RKO (cell line): ENCODE measurements at places on chromosomes 6 and 20.

DNA sequence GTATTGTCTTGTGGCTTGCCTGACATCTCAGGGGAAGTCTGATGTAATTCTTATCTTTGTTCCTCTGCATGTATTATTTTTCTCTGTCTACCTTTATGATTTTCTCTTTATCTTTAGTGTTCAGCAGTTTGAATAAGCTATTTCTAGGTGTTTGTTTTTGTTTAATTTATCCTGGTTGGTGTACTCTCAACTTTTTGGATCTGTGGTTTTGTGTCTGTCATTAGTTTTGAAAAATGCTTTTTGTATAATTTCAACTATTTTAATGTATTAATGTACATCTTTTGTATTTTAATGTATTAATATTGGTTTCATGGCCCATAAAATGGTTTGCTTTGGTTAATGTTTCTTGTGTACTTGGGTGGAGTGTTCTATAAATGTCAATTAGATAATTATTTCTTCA is 15.9 kb upstream of the APCDD1L start:
- DNase-seq: no peak

- peak; percentile 91 for DNase-seq
These were observed 18.4 kb upstream of the MMP24 start for GRCh38 chr20:35207950-35208611.

DNA sequence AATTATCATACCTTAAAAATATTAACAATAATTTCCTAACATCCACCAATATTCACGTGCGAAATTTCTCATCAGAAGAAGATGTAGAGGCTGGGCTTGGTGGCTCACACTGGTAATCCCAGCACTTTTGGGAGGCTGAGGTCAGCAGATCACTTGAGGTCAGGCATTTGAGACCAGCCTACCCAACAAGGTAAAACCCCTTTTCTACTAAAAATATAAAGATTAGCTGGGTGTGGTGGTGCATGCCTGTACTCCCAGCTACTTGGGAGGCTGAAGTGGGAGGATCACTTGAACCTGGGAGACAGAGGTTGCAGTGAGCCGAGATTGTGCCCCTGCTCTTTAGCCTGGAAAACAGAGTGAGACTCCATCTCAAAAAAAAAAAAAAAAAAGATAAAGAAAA is 36.1 kb upstream of the JAG1 start:
- DNase-seq: no peak

GRCh38 chr20:10170261-10170660 is 48.4 kb upstream of the SNAP25 start:
- DNase-seq: no peak

DNA sequence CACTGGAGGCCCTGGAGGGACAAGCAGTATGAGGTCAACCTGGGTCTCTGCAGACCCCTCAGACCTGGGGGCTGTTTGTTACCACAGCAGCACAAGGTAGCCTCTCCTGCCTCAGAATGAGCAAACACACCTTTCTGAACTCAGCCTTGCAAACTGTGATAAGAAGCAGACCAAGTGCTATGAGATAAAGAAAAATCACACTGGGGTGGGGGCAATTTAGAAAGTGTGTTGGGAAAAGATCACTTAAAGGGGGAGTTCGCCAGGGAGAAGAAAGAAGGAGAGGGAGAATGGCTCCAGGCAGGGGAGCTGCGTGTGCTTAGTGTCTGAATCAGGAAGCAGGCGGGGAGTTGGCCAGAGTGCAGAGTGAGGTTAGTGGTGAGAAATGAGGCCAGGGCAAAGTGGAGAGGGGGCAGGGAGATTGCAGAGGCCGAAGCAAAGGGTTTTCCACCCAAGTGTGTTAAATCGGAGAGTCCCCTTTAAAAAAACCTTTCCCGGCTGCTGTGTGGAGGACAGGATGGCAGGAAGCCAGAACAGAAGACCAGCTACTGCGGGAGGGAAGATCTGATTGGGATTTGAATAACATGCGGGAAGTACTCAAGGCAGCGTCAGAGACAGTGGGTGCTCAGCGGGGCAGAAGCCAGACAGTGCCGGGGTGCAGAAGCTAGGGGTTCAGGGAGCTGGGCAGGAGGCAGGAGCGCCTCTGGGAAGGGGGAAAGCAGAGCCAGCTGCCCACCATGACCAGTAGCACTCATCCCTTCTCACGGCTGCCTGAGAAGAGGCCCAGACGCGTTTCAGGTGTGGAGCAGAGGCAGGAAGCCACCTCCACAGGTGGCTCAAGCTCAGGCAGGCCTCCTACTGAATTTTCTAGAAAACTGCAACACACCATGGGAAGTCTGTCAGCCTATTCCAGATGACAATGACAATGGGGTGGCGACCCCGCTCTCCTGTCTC is 9.0 kb downstream of the ADA start:
- no peak for DNase-seq

- peak; percentile 56 for DNase-seq
These were observed 43.4 kb upstream of the ESR1 start for GRCh38 chr6:151763938-151764680.

GRCh38 chr6:16103722-16104121 is 25.2 kb upstream of the MYLIP start:
- DNase-seq: no peak

DNA sequence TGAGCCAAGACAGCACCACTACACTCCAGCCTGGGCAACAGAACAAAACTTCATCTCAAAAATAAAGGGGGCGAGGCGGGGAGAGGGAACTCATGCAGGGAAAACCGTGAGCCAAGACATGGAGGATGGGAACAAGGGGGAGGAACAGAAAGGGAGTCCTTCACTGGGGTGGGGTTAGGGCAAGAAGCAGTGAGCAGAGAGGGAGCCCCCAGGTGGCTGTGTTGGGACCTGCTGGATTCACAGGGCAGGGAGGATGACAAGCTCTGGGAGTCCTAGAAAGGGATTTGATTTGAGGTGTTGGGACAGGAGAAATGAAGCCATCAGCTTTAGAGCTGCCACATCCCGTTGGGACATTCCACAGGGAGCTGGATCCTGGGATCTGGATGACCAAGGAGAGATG is 90.6 kb upstream of the TOP1 start:
- no peak for DNase-seq

- no peak for DNase-seq
These were observed 194.0 kb downstream of the TRIM27 start for GRCh38 chr6:28729501-28730402.

DNA sequence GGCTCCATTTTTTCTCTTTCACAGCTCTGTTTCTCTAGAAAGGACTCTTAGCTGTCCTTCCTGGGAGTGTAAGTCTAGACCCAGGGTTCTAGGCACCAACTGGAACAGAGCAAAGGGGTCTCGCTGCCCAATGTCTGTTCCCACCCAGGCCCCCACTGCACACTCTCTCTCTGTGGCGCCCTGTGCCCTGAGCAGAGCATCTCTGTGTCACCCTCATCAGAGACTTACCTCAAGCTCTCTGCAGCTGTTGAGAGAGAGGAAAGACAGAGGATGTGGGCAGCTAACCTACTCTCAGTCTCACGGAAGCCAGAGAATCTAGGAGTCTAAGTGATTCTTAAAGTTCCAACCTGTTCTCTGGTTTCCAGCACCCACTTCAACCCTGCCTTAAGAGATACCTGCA is 9.5 kb downstream of the NCR2 start:
- no peak for DNase-seq

- no peak for DNase-seq
These were observed 16.8 kb downstream of the BCL2L1 start for GRCh38 chr20:31705598-31706597.

- DNase-seq: no peak
These were observed 10.3 kb upstream of the ZNF831 start for GRCh38 chr20:59153355-59153681.

- DNase-seq: no peak
These were observed 209.3 kb upstream of the PDE10A start for GRCh38 chr6:165872311-165872710.

- DNase-seq: no peak
These were observed 3.2 kb downstream of the TNFRSF6B start for GRCh38 chr20:63699466-63700198.

DNA sequence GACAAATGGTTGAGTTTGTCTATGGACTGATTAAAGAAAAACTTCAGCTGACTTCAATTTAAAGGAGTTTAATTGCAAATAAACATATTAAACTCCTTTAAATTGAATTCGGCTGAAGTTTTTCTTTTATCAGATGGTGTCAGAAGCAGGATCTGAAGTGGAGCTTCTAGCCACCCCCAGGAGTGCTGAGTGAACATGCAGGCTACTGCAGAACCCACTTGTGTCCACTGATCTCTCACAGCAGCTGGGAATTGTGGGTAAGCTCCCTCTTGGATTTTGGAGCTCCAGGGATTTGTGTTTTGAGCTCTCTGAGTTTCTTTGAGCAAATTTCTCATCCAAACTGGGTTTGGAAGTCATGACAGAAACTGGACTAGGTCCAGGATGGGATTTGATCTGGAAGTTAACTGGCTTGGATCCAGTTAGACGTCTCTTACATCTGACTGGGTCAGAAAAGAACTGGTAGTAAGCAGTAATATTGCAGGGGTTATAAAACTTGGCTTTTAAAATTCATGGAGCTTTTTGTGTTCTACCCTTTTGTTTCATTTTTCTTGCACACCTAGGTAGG is 95.8 kb upstream of the UST start:
- no peak for DNase-seq

GRCh38 chr20:38017959-38018358 is 15.3 kb downstream of the TTI1 start:
- no peak for DNase-seq

GRCh38 chr6:38413102-38413800 is 226.5 kb downstream of the BTBD9 start:
- DNase-seq: no peak

GRCh38 chr6:35203152-35203670 is 10.5 kb upstream of the SCUBE3 start:
- no peak for DNase-seq

- no peak for DNase-seq
These were observed 29.1 kb upstream of the FBXL4 start for GRCh38 chr6:98976674-98977385.

DNA sequence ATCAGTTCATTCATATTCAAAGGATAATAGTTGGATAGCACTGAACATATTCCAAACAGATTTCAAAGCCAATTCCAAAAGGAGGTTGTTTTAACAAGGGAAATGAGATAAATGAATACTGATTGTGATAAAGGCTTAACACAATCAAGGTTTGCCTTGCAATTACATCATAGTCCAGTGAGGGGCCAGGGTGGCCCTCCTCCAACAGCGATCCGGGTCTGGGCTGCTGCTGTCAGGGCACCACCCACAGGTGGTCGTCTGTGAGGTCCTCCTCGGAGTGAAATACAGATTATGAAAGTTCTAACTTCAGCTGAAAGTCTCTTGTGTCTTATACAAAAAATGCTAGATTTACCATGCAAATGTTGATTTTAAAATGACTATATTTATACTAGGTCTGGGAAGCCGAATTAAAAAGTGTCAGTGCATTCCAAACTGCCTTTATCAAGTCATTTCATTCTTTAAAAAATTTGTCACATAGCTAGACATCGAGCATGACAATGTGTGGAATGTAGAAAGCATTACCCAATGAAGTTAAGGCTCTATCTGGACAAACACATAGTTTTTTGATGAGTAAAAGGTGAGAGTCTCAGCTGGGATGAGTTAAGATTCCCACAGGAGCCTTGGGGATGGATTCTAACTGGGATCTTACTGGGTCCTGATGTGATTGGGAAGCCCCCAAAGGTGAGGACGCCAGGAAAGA is 65.9 kb upstream of the SLC22A23 start:
- no peak for DNase-seq

DNA sequence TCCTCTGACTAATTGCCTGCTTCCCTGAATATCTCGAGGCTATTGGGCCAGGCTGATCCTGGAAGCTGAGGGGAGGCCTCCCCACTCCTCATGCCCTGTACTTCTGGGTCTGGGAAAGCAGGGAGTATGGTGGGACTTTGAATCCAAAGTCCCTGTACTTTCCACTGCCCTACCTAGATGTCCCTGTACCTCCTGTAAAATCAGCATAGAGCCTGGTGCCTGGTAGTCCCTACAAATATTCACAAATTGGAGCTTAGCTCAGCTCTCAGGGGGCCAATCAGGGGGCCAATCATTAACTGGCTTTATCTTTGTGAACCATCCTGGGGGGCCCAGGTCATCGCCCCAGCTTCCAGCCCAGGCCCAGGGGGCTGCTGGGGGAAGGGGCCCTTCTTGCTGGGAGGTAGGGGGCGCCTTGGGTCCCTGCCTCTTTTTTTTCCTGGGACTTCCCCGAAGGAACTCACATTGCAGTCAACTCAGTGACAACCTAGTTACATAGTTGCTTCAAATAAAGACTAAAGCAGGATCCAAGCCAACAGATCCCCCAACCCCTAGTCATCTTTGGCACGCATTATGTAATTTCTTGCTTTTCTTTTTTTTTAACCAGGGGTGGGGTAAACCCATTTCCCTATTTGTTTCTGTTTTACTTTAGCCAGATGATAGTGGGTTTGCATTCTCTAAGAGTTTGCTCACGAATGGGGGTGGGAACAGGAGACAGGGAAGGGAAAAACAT is 6.9 kb upstream of the VEGFA start:
- DNase-seq: no peak

- DNase-seq: no peak
These were observed 208.9 kb downstream of the TAF4 start for GRCh38 chr20:61856626-61857413.
